ENCODE measurements at places on chromosomes 12 and 14.

GRCh38 chr14:72801381-72801812 lies 92.5 kb downstream of the DPF3 start:
- DNase-seq, result peak; percentile 75

DNA sequence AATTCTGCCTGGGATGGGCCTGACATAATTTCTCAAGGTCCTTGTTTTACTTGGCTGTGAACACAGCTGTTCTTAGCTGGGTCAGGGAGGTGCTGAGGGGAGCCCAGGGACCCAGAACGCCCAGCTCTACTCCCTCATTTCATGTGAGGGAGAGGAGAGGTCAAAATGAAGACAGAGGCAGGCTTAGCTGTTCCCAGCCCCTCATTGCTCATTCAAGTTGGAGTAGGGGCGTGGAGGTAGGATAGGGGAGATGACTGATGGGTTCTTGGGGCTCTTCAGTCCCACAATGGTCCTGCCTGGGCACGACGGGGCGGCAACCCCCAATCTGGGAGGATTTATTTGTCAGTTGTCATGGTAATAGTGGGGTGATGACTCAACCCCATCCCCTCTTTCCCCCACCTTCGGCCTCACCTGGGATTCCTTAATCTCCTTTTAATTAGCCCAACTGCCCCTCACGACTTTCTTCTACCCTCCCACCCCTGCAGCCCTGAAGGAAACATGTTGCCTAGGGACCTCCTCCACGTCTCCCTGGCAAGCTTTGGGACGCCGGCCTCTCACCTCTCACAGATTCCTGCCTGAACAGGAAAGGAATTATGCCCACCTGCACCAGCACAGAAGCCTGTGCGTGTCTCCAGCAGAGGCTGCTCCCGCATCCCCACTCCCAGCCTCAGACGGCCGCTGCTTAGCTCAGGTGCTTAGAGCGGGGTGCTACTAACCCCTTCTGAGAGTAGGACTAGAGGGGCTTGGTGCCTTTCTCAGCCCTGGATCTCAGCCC lies 10.2 kb downstream of the SPRYD3 start:
- no peak for DNase-seq

- no peak for DNase-seq
These were observed 8.5 kb downstream of the L3HYPDH start for GRCh38 chr14:59475709-59476108.

- DNase-seq, result no peak
These were observed 13.9 kb downstream of the GNS start for GRCh38 chr12:64745259-64745807.

Data from AG09309 (cell line).